ENCODE measurements at places on chromosomes 2 and 18.
A peak's percentile ranks its signal among the peaks of the same experiment; 100 is the strongest.

DNA sequence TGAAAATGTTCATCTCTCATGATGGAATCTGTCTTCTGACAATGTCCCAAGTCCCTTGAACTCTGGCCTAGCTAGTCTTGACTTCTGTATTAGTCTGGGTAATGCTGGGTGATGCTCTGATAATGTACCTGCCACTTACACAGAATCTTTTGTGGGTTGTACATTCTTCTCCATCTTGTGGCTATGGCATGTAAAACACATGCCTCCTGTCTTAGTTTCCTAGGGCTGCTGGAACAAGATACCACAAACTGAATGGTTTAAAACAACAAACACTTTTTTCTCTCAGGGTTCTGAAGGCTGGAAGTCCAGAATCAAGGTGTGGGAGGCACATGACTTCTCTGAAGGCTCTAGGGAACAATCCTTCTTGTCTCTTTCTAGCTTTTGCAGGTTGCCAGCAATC, 57.1 kb downstream of the RAPGEF4 start:
- no peak for DNase-seq

DNA sequence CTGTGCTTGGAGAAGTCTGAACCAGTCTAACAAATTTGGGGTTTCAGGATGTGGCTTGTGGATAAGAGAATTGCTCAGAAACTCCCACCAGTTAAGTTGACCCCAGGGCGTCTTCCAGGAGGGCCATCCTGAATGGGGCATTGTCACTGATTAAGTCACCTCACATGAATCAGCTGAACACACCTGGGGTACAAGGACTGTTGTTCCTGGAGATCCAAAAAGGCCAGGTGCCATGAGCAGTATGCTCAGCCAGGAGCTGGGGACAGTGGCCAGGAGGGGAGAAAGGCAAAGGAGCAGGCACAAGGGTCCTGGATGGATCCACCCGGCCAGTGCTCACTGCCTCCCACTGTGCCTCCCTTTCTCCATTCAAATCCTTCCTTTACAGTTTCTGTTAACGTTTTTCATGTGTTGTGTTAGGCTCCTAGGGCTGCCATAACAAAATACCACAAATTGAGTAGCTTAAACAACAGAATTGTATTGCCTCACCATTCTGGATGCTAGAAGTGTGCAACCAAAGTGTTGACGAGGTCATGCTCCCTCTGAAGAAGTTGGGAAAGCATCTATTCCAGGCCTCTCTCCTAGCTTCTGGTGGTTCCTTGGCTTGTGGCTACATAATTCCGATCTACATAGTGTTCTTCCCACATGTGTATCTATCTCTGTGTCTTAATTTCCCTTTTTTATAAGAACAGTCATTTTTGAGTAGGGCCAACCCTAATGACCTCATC, 33.4 kb downstream of the TRABD2A start:
- DNase-seq: no peak

DNA sequence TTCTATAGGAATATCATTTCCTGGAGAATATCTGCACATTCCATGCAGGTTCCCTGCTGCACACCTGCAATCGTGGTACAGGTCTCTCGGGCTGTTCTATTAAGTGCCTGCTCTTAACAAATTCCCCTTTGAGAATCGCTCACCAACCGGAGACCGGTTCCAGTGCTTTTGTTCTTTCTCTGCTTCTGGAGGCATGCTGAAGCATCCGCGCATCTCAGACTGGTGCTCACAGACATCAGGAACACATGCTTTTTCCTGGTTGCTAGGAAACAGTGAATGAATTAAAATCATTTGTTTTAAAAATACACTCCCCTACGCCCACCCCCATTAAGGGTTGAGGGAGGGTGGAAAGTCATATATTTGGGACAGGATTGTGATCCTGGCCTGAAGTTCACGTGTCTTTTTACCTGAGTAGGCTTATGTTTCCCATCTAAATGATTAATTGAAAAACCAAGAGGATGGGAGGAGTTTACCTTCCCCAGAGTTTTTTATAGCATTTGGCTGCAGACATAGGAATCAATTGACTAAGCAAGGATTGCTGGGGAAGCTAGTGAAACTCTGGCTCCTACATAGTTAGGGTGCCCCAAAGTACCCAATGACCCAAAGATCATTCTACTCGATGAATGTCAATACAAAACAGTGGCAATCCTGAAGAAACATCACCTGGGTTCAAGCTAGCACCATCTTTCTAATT, at the start of gene C2orf80:
Gene C2orf80, minus strand, starts transcription at position 221 of the 694 bp plus-strand sequence. CDS start 3,044 bp downstream, outside the sequence.
- DNase-seq: no peak

GRCh38 chr2:109370399-109371035, 241.5 kb downstream of the SH3RF3 start:
- no peak for DNase-seq

GRCh38 chr2:16014802-16015201, 74.5 kb downstream of the MYCN start:
- no peak for DNase-seq

GRCh38 chr2:231364961-231365810, 30.3 kb upstream of the B3GNT7 start:
- DNase-seq: peak; percentile 56

GRCh38 chr2:38178556-38179419, 102.8 kb upstream of the CYP1B1 start:
- DNase-seq: peak; percentile 56

GRCh38 chr2:46163098-46163430, 134.1 kb upstream of the EPAS1 start:
- DNase-seq: no peak

GRCh38 chr2:105954891-105955290, 210.2 kb downstream of the NCK2 start:
- DNase-seq: no peak

DNA sequence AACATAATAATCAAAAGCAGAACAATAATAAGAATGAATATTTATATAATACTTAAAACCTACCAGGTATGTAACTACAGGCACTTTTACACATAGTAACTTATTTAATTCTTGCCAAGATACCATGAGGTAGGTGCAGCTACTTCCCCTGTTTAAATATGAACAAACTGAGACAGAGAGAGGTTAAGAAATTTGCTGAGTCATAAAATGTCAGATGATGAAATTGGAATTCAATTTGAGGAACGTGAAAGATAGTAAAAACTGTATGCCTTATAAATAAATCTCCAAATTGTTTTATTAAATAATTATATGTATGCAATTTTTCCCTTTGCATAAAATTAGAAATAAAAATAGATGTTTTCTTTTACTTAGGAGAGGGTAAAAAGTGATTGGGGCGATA, 1103.3 kb upstream of the NRXN1 start:
- no peak for DNase-seq

GRCh38 chr2:64001382-64002101, 17.7 kb downstream of the VPS54 start:
- DNase-seq: no peak
